Astrocyte of the spinal cord (primary cell): ENCODE measurements at places on chromosomes 12 and 14.

GRCh38 chr14:82126006-82126405 lies 592.4 kb upstream of the SEL1L start:
- no peak for DNase-seq

GRCh38 chr12:86249276-86249675 lies 6.9 kb downstream of the MGAT4C start:
- peak; percentile 29 for DNase-seq

DNA sequence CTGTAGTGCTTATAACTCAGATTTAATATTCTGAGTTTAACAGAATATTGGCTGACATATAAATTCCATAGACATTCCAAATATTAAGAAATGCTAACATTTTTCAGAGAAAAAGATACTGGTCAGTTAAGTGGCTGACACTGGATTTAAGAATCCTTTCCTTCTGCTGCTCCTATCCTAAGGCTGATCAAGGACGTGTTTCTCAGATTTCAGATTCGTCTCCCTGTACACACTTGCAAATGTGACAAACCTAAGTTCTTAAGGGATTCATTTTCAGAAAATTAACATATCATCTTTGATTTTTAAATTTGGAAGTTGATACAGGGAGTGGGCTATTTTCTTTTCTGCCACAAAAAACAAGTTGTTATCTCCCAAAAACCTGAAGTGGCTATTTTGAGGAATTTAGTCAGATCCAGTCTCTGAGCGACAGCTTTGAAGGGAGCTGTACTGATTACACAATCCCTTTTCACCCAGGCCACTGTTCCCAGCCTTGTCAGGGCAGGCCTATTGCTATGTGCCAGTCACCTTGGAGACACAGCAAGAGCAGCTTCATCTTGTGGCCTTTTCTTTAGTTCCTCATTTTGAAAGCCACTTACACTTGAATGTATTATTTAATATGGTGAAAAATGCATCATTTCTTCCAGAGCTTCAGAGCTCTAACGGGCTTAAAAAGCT lies 370.6 kb downstream of the KCNH5 start:
- no peak for DNase-seq

DNA sequence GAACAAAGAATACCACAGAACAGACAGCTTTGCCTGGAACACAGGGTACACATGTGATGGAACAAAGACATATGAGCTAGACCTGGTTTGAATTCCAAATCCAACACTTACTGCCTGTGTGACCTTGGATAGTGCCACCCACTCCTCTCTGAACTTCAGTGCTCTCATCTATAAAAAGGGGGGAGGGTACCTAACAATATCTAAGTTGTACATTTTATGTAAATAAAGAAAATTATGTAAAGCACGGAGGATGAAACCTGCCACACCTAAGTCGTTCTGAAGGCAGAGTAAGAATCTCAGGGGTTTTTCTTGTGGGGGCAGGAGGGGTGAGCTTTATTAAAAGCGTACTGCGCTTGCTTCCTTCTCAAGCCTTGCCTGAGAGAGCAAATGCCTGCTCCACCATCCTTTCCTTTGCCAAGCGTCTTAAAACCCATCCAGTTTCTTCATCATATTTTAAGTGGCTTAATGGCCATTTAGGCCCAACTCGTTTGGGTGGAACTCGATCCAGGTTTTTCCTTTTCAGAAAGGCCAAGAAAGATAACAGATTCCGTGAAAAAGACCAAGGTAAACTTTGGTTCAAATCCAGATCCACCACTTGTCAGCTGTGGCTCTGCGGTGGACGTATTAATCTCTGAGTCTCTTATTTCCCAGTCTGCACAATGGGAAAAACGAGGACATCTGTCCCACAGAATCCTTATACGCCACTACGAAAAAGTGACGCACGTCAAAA lies 946 bp downstream of the DDX24 start:
- peak; percentile 50 for DNase-seq

GRCh38 chr12:106109168-106109910 lies 29.4 kb downstream of the NUAK1 start:
- DNase-seq: no peak

DNA sequence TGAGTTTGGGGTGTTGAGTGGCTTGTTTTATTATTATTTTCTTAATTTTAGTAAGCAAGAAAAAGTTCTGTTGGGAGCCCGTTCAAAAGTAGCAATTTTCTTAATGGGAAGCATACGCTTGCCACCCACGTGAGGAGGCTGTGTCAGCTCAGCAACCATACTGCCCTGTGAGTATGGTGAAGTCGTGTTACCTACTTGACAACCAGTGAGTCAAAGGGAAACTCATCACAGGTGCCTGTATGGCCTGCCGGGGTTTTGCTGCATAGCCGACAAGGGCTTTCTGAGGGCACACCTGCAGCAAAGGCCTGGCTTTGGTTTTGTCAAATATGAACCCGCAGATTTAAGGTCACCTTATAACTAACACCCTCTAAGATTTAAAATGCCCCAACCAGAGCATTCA lies 31.1 kb downstream of the PITPNM2 start:
- no peak for DNase-seq
